NCI-H2081 (cell line): ENCODE measurements at places on chromosomes 2 and 18.
A peak's percentile ranks its signal among the peaks of the same experiment; 100 is the strongest.

- no peak for DNase-seq
These were observed 52.3 kb downstream of the BAZ2B start for GRCh38 chr2:159564081-159564480.

GRCh38 chr2:162219426-162219825 is 23.8 kb downstream of the FAP start:
- no peak for DNase-seq

- no peak for DNase-seq
These were observed 98.0 kb upstream of the ITGA6 start for GRCh38 chr2:172329416-172329773.

- no peak for DNase-seq
These were observed 44.8 kb upstream of the TFCP2L1 start for GRCh38 chr2:121329786-121330185.

DNA sequence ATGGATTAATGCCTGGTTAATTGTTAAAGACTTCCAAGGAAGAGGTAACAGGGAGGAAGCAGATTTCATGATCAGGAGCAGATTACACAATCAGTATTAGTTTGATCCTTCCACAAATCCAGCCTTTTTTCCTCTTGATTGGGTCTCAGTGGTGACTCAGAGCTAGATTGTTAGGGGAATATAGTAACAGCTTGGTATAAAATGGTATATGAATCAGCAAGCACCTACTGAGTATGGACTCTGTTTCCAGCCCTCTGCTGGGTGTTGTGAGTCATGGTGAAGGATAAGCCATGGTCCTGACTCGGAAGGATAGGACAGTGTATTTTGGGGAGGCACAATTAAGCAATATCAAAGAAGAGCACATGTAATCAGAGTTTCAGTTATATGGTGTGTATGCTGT is 272.4 kb upstream of the DPP10 start:
- DNase-seq = no peak

DNA sequence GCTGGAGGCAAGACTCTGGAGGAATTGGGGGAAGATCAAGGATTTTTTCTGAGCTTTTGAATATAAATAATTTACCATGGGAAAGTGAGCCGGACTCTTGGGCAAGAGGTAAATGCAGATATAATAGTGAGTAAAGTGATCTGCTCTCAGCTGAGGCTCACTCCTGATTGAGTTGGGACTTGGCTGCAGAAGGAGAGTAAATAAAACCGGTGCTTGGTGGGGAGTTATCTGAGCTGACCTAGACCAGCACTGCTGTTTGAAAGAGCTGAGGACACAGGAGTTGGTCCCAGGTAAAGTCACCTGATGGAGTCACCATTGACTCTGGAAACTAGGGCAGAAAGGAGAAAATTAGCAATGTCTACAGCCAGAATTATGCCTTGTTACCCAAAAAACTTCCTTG is 57.3 kb upstream of the LRPPRC start:
- DNase-seq = no peak

- DNase-seq = no peak
These were observed 19.5 kb downstream of the EMX1 start for GRCh38 chr2:72936660-72937355.

- no peak for DNase-seq
These were observed 287.9 kb downstream of the ETAA1 start for GRCh38 chr2:67684991-67685390.

DNA sequence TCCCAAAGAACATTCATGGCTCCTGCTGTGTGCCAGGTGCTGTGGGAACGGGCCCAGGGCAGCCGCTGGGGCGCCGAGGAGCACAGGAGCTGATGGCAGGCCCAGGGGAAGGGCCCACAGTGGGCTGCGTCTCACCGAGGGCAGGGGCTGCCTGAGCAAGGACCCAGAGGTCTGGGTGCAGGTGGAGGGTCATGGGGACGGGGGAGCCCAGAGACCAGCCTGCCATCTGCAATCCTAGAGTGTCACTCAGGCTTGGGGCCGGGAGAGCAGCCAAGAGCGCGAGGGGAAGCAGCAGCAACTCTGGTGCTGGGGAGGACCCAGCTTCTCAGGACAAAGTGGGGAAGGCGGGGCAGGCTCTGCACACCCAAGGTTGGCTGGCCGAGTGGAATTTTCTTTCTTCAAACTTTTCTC is 207.4 kb downstream of the HDAC4 start:
- DNase-seq = no peak

GRCh38 chr2:207285473-207285815 is 119.7 kb upstream of the KLF7 start:
- DNase-seq = no peak

DNA sequence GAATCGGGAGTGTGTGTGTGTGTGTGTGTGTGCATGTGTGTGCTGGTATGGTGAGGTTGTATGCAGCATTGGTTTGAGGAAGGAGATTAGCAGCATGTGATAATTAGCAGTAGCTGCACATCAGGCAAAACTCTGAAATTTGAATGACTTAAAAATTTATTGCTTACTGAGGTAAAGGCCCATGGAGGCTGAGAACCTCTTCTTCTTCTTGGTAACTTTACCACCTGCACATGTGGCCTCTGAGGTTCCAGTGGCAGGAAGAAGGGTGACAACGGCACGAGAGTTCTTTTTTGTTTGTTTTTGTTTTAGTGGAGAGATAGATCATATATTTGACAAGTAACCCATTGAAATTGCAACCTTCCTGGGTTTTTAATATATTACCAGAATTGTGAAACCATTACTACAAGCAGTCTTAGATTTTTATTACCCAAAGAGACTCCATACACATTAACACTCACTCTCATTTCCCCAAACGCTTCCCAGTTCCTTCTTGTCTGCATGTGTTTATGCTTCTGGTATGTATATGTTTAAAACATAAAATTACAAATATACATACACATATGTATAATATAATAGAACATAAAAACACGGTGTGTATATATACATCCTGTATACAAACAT is 292.1 kb downstream of the PTGR3 start:
- no peak for DNase-seq

GRCh38 chr2:219207884-219208740 is 1.5 kb downstream of the ZFAND2B start:
- peak; percentile 14 for DNase-seq

- DNase-seq = no peak
These were observed 245.2 kb downstream of the EIPR1 start for GRCh38 chr2:3132466-3132865.

DNA sequence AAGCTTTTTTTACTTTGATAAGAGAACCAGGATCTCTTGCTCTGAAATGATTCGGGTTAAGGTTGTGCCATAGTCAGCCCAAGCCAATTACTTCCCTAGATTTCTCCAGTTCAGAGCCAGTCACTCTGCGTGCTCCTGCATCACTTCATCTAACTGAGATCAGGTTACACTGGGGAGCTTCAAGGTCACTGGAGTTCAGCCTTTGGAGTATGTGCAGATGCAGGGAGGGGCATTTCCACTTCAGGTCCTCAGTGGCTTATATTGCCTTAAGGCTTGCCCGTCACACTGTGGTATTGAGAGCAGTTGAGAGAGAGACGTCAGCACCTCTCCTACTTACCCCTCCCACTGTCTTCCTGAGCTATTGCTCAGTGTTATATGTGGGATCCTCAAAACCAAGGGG is 317.8 kb downstream of the EPHA4 start:
- DNase-seq = no peak

DNA sequence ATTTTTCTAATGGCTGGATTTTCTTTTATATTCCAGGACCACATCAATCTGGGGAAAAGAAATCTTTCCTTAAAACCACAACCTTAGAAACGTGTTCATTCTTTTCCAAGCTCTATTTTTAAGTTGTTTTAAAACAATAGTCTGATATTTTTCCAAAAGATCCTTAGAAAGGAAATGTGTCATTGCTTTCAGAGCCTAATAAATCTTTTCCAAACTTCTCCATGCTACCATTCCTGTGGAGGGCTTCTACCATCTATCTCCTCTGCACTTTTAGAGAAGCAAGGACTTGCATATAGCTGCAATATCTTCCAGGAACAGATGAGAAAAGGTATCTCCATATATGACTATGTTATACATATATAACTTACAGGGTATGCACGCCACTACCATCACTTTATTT is 21.2 kb downstream of the WDFY1 start:
- no peak for DNase-seq

- DNase-seq = no peak
These were observed 5.6 kb downstream of the ZAP70 start for GRCh38 chr2:97718942-97719341.

GRCh38 chr18:76233876-76234675 is 261.0 kb downstream of the ZNF516 start:
- DNase-seq = no peak

- peak; percentile 28 for DNase-seq
These were observed 678.8 kb downstream of the KCNJ3 start for GRCh38 chr2:155377266-155377680.

- no peak for DNase-seq
These were observed 32.7 kb downstream of the SETBP1 start for GRCh38 chr18:44713435-44713834.

GRCh38 chr2:29382486-29382885 is 267.3 kb downstream of the CLIP4 start:
- DNase-seq = no peak

DNA sequence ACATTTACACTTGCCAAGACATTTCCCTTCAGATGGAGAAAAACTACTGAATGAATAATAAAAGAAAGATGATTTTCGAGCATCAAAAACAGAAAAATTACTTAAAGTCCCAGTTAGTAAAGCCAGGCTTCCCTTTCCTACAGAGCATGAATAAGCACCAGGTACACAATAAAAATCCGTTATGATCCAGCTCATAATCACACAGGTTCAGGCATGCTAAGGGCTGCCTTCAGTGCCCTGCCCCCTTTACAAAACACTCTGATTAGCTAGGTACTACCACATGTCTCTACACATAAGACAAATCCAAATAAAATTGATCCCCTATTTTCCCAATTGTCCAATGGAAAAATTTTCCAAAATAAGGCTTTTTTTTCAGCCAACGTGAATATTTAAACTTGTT is 413.2 kb upstream of the LRATD1 start:
- no peak for DNase-seq

DNA sequence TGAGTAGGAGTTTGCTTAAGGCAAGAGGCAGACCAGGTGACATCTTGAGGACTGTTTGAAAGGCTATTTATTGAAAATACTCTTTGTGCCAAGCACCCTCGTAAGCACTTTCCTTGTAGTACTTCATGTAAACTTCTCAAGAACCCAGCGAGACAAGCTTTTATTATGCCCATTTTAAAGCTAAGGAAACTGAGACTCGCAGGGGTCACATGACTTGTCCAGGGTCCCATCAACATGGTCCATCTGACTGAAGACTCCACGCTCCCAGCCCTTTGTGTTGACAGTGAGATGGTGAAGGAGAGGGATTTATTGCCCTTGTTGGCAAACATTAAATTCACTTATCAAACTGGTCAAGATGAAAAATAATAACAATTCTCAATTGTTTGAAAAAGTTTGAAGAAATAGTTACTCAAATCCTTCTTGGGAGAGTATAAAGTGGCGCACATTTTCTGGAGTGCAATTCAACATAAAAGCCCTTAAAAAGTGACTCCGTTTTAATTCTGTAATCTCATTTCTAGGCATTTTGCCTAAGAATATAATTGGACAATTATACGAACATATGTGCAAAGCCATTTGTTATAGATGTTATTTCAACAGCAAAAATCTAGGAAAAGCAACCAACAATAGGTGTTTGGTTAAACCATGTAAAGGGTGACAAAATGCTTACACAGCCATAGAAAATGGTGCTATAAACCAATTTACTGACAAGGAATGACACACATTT is 270.5 kb upstream of the NCKAP5 start:
- DNase-seq = no peak

DNA sequence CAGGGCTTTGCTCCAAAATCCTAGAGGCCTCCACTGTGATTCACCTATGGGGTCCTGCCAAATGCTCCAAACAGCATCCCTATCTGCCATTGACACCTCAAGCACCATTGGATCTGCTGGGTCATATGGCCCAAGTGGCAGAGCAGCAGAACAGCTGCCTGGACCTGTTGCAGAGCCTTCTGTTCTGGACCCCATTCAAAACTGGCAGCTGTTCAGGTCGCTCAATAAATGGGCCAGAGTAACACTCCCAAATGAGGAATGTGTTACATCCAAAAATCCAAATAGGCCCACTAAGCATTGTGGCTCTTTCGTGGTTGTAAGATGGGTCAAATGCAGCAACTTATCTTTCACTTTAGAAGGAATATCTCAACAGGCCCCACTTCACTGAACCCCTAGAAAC is 783.6 kb downstream of the DCDC2C start:
- no peak for DNase-seq

- DNase-seq = no peak
These were observed 396.2 kb upstream of the VWC2L start for GRCh38 chr2:214014551-214015220.

GRCh38 chr2:169683425-169684134 is 10.6 kb downstream of the CFAP210 start:
- no peak for DNase-seq

DNA sequence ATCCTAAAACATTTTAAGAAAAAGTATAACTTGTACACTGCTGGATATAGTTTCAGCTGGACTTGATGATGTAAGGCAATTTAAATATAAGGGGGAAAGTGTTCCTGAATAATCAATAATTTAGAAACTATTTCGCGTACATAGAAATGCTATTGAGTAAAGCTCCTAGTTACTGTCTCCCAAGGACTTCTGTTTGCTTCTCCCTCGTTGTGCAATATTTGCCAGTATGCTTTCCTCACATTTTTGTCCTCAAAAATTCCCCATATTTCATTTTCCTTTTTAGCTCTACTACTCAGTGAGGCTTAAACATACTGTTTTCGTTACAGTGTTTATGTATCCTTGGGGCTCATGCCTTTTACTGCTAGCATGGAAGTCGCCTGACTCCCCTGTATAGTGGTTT is 36.9 kb downstream of the ATP9B start:
- DNase-seq = no peak

GRCh38 chr2:53859206-53860181 is at the start of gene GPR75:
Gene GPR75, minus strand, starts transcription at chr2:53859967. Its CDS starts 5,211 bp downstream, at chr2:53854756.
- no peak for DNase-seq

GRCh38 chr2:128797092-128797491 is 478.4 kb upstream of the HS6ST1 start:
- no peak for DNase-seq

GRCh38 chr2:14313341-14313740 is 319.2 kb upstream of the LRATD1 start:
- no peak for DNase-seq

GRCh38 chr2:39778233-39778632 is 825 bp downstream of the THUMPD2 start:
- DNase-seq = no peak

GRCh38 chr2:237231593-237231992 is 145.9 kb downstream of the COPS8 start:
- no peak for DNase-seq

GRCh38 chr18:54957996-54958395 is 1.3 kb downstream of the CCDC68 start:
- DNase-seq = no peak

GRCh38 chr2:9554921-9555296 is 721 bp downstream of the ADAM17 start:
- DNase-seq = peak; percentile 40

DNA sequence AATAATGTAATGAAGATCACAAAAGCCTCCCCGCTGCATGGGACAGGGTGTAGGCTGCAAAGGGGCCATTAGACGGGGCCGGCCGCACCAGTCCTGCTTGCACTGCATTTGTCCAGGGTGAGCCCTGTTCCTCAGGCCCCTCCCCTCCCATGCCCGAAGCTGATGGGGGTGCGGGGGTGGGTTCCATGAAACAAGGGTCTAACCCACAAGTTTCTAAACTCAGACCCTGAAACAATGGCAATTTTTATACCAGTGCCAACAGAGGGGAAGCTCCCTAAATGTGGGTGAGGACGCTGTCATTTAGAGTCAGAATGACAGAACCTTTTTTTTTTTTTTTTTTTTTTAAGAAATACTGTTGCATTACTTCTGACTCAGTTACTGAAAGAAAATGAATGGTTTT is 39.7 kb downstream of the HS6ST1 start:
- no peak for DNase-seq

- DNase-seq = no peak
These were observed 98.7 kb downstream of the PLA2R1 start for GRCh38 chr2:159963700-159964099.
